ENCODE measurements at places on chromosomes 2 and 18.

DNA sequence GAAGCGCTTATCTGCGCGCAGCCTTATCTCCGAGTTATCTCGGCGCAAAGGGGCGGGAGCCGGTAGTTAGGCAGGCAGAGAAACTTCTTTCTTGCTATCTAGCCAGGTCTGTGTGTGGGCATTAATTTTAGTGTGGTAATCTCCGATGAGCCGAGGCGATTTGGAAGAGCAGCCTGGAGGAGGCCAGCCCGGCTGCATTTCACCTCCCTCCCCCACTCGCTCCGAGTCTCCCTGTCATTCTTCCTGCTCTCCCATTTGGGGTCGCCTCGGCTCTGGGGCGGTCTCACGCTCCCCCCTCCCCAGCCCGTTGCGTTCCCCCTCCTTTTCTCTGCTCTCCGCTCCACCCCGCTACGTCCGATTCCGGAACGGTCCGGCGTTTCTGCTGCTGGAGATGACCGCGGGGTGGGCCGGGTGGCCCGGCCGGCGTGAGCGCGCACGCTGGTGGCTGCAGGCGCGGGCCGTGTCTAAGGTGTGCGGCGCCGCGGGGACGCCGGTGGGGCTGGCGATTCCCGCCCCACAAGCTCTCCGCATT lies 566 bp downstream of the GATA6 start:
- peak; percentile 58 for DNase-seq

GRCh38 chr2:234300932-234301823 lies 195.7 kb downstream of the ARL4C start:
- peak; percentile 6 for DNase-seq

GRCh38 chr2:189347540-189347939 lies 93.7 kb upstream of the WDR75 start:
- DNase-seq = peak; percentile 89

- DNase-seq = no peak
Observed at GRCh38 chr2:54597153-54597848, 126.2 kb upstream of the EML6 start.

GRCh38 chr2:102770506-102770905 lies 8.7 kb downstream of the TMEM182 start:
- peak; percentile 19 for DNase-seq

GRCh38 chr2:197205585-197206215 lies 104.9 kb downstream of the ANKRD44 start:
- DNase-seq = no peak

DNA sequence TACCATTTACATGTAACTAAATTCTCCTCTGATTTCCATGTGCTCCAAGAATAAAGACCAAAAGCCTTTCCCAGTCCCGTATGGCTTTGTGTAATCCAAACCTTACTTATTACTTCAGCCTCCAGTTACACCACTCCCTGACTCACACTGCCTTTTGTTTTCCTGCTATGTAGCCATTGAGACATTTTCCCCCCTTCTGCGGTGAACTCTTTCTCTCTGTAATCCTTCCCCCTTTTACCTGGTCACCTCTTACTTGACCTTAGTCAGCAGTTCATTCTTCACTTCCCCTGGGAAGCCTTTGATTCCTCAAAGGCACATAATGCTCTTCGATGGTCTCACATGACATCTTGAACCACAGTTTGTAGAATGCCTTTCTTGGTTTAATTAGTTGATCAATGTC lies 256.0 kb upstream of the FANCL start:
- no peak for DNase-seq

- no peak for DNase-seq
Observed at GRCh38 chr2:120012363-120012762, 514 bp upstream of the EPB41L5 start.

DNA sequence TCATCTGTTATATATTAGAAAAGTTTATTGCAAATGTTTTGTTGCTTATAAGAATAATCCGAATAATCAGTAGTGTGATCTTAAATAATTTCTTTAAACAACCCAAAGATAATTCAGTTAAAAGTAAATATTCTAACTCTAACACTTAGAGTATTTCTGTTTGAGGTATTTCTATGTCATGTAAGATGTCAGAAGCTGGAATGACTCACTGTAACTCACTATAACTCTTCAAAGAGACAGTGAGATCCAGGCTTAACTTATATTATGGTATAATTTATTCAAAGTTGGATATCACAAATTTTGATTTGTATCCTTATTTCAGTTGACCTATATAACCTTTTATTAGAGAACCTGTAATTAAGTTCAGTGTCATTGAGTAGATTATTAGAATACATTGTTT lies 6.9 kb downstream of the MBD5 start:
- DNase-seq = no peak

DNA sequence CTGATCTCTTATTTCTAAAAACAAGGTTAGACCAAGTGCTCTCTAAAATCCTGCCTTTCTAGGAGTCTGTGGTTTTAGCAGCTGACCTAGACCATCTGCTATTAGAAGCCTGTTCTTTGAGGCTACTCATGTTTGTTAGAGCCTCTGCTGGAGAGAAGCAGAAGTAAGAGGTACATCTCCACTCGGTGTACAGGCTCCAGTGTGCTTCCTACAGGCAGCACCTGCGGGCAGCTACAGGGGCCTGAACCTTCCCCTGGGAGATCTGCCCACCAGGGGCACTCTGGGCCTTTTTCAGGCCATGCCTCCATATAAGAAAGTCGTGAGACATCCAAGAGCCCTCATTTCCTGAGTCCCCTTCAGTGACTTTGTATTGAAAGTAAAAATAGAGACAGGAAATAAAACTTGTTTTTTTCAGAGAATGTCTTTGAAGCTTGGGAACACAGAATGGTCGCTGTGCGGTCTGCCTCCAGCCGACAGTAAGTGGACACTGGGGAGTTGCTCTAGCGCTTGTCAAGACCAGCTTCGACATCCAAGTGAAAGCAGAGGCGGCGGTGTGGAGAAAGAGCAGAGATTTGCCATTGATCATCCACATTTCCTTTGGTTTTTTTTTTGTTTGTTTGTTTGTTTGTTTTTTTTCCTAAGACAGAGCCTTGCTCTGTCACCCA lies 31.7 kb downstream of the ONECUT2 start:
- no peak for DNase-seq

DNA sequence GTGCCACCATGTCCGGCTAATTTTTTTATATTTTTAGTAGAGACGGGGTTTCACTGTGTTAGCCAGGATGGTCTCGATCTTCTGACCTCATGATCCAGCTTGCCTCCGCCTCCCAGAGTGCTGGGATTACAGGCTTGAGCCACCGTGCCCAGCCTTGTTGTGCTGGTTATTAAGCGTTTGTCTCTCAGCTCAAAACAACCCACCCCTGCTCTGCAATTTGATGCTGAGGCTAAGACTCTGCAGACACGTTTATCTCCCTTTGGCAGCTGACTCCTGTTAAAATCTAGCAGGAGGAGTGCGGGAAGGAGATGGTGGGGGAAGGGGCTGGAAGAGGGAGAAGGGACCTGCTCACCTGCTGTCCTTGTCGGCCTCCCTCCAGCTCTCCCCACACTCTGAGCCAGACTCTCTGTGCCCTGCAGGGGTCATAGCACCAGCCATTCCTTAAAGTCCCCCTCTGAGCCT lies 29.9 kb upstream of the IMPA2 start:
- DNase-seq = no peak

DNA sequence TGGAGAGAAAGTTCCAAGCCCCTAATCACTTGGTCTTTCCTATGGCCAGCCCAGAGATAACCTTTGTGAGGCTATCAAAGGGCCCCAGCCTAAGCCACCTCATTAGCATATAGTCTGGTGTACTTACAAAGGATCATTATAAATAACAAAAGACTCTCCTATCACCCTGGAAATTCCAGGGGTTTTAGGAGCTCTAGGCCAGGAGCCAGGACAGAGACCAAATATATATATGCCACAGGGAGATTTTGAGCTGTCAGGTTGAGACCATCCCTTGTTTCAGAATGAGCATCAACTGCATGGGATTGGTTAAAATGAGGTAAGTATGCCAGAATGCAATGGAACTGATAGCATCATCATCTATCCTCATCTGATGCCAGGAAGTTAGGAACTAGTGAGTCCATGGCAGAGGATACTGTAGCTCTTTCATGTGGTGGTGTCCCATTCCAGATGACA lies 32.1 kb upstream of the CHRNA1 start:
- no peak for DNase-seq

- no peak for DNase-seq
Observed at GRCh38 chr2:182115258-182115657, 129.6 kb downstream of the PPP1R1C start.

- no peak for DNase-seq
Observed at GRCh38 chr2:237943395-237944094, 23.3 kb upstream of the UBE2F start.

DNA sequence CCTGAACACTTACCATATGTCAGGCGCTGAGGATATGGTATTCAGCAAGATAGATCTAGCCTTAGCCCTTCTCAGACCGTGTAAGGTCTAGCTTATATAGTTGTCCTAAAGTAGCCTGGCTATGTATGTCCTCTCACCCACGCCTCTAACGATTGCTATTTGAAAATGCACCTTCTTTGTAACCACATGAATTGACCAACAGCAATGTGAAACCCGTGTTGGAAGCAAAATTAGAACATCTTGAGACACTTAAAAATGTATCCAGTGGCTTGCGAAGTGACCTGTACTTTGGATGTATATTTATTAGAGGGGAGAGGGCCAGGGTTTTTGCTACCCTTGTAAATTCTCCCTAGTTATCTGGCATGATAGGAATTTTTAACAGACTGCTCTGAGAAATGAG lies 860.0 kb upstream of the ZEB2 start:
- DNase-seq = no peak

- no peak for DNase-seq
Observed at GRCh38 chr2:40004336-40004735, 225.3 kb upstream of the THUMPD2 start.

DNA sequence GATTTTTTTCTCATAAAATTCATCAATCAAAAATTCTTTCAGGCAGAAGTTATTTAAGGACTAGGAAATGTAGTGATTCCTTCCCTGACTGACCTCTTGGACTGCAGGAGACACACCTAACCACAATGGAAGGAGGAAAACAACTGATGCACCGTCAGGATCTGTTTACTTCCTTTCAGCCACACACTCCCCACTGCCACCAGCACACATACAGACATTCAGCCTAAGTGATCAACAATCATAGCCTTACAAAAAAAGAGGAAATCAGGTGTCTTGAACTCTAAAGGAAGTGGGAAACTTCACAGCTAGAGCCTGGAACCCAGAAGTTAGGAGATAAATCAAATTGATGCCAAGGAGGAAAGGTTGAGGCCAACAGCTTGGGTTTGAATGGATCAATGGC lies 213.5 kb upstream of the ACVR2A start:
- DNase-seq = no peak

DNA sequence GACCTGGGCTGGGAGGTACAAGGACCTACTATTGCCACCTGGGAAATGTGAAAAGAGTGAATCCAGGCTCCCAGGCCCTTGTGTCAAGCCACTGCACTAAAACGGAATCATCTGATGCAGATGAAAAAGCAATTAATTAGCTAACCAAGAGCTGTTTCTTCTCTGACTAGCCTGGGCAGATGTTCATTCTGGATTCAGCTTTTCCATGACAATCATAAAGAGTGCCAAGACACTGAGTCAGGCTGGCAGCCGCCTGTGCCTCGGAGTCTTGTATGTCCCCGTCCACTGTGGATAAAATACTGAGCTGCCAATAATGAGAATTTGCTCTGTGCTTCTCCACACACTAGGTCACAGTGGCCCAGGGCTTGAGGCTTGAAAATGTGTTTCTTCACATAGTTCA lies 21.7 kb upstream of the LCLAT1 start:
- DNase-seq = no peak

GRCh38 chr18:22165049-22165602 lies 4.3 kb upstream of the GATA6 start:
- DNase-seq = no peak

- DNase-seq = peak; percentile 77
Observed at GRCh38 chr2:169109502-169110409, 40.4 kb downstream of the DHRS9 start.

GRCh38 chr2:212682937-212683336 lies 144.3 kb upstream of the ERBB4 start:
- no peak for DNase-seq

DNA sequence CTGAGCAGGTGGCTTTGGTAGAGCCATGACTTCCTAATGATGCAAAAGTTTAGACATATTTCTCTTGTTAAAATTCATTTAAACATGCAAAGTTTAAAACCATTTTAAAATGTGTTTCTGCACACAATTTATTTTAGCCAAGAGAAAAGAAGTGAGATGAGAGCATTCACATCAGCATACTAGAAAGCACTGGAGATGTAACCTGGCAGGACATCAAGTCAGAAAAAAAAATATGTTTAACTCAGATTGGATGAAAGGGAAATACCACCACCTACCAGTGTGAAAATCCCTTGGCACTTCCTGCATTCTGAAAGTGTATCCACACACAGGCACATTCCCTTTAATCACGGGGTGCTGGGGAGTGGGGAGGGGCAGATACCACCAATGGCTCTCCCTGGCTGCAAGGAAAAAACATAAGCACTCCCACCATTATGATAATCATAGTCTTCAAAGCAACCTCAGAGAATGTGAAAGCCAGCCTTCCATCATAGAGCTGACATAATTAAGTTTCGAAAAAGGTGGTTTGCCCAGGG lies 25.0 kb downstream of the DNER start:
- DNase-seq = no peak

- no peak for DNase-seq
Observed at GRCh38 chr2:26185304-26185928, 12.5 kb downstream of the GAREM2 start.

DNA sequence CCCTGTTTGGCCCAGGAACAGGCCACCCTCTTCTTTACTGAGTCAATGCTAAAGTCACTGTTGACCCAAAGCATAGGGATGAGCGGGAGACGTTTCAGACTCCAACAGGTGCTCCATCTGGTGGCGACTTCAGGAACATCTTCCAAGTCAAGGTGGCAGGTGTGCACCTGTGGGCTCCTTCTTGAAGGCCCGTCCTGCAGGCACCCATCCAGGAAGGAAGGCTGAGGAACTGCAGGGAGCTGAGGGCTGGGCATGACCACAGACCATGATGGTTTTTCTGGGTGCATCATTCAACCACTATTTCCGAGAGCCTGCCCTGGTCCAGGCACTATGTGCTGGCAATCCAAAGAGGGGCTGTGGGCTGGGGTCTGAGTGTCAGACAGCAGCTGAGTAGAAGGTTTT lies 142.8 kb downstream of the NDUFA10 start:
- DNase-seq = peak; percentile 41

- DNase-seq = no peak
Observed at GRCh38 chr2:109435901-109436598, 177.7 kb downstream of the SEPTIN10 start.

- DNase-seq = no peak
Observed at GRCh38 chr18:76274468-76275289, 220.4 kb downstream of the ZNF516 start.

- DNase-seq = no peak
Observed at GRCh38 chr2:28633204-28633603, 118.4 kb upstream of the PPP1CB start.

GRCh38 chr18:32553174-32553573 lies 82.5 kb upstream of the GAREM1 start:
- DNase-seq = no peak

GRCh38 chr2:230925879-230926765 lies 1.1 kb upstream of the GPR55 start:
- no peak for DNase-seq

Measured in SJSA1 (cell line).